ENCODE measurements at places on chromosomes 3 and 15.

- DNase-seq = no peak
Measured at GRCh38 chr3:1131166-1131565, 38.3 kb downstream of the CNTN6 start.

GRCh38 chr3:142929109-142929508, 34.4 kb downstream of the PAQR9 start:
- peak; percentile 70 for DNase-seq

GRCh38 chr3:29100292-29100691, 180.6 kb upstream of the RBMS3 start:
- no peak for DNase-seq

- no peak for DNase-seq
Measured at GRCh38 chr15:71746719-71747118, 63.6 kb upstream of the NR2E3 start.
